ENCODE measurements at places on chromosomes 7 and 10. TPM values are rescaled to one million over a fixed set of nuclear protein-coding genes. Genes with fewer than 3 reads are reported as not detected.

PNLIPRP1 gene
- not detected for polyA plus RNA-seq

SLC35G1 gene
- polyA plus RNA-seq = 4.5 TPM

SPDYE2 gene
- 0.33 TPM for polyA plus RNA-seq

PRRT4 gene
- 0.27 TPM for polyA plus RNA-seq

BEND7 gene
- polyA plus RNA-seq = not detected

DNA sequence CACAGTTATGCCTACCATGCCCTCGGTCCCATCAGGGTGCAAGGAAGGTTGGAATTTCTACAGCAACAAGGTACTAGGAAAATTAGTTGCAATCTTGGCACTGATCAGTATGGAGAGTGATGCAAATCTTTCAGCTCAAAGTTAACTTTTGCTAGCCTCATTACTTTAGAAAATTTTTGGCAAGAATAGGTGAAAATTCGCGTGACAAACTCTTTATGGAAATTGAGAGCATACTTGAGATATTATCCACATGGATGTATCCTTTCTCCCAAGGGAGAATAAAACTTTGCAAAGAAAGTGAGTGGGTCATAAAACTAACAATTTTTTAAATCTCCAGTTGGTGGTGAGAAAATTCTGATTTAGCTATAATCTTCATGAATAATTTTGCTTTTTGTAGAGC, 71.1 kb upstream of the SLC39A12 start:
- DNase-seq = no peak

GRCh38 chr7:125383324-125383723, 453.7 kb upstream of the POT1 start:
- DNase-seq = no peak

GRCh38 chr7:23791721-23792120, 81.7 kb downstream of the STK31 start:
- no peak for DNase-seq

DNA sequence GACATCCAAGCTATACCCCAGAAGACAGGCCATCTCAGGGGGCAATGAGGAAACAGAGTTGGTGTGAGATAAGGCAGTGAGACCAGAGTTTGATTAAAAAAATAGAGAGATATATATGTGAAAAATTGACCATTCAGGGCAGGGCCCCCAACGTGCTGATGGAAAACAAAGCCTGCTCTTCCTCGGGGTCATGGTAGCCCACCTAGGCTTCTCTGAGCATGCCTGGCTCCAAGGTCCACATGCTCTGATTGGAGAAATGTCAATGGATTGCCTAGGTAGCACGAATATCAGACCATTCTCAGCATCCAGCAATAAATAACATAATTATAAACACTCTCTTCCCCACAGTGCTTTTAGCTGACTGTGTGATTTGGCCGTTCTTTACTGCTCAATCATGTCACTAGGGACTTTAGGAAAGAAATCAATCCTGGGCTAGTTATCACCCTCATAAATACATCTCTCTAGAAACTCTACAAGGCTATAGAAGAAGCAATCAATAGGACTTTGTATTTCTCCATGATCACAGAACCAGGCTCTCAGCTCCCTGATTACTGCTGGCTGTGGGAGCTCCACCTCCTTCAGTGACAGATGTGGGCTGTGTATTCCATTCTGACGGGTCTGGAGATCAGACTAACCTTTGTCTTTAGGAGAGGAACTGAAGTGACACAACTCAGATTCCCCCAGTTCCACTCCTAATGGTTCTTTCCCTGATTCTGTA, 766.4 kb downstream of the GRID1 start:
- no peak for DNase-seq

DNA sequence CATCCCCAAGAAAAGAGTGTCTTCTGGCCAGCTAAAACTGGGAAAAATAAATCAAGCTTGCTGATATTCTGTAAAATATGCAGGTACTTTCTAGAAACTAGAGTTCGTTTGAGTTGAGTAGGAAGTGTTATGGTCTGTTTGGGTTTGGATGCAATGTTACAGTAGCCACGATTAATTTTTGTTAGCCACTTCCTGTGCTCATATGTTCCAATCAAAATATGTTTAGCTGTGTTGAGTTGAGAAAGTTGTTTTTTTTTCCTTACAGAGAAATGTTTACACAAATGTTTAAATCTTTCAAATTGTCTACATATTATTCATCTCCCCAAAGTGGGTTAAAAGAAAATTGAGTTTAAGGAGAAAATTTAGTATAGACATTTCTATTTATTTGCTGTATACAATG, 11.3 kb upstream of the LAMB1 start:
- DNase-seq = no peak

DNA sequence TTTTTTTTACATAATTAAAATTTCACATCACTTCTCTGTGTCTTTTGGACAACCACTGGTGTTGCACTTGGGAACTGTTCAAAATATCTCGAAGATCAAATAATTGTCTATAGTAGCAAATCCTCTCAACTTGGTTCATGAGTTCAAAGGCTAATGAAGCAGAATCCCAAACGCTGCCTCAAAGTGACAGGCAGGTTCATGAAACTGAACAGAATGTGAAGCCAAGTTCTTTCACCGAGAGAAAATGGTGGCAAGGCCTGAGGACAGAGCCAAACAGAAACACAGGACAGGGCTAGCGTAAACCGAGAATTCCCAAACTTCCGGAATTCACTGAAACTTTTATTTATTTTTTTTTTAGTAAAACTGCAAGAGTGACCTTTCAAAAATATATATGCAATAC, 21.1 kb downstream of the SMURF1 start:
- DNase-seq = no peak

- DNase-seq = no peak
Observed at GRCh38 chr10:59073456-59074053, 102.9 kb upstream of the PHYHIPL start.

GRCh38 chr10:92756201-92757065, 66.7 kb downstream of the HHEX start:
- DNase-seq = no peak

DNA sequence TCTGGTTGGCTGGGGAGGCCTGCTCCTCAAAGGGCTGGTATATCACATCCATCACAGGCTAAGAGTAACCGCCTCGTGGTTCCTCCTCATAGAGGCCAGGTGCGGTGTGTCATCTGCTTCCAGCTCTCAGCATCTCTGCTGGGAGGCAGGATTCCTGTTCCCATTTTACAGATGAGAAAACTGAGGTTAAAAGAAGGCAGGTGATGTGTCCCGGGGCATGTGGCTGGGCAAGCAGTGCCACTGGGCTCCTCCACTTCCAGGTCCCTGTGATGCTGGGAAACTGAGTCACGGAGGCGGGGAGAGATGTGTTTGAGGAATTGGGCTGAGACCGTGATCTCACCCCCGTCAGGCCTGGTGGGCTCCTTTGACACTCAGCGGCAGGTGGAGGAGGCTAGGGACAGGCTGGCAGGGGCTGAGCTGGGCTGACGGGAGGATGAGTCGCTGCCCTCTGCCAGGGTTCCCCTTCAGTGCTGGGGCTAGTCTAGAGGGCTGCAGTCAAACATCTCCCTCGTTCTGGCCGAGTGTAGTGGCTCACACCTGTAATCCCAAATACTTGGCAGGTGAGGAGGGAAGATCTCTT, 9.4 kb downstream of the ARPC1B start:
- no peak for DNase-seq

GRCh38 chr10:117175215-117175900, 21.9 kb upstream of the KCNK18 start:
- no peak for DNase-seq

DNA sequence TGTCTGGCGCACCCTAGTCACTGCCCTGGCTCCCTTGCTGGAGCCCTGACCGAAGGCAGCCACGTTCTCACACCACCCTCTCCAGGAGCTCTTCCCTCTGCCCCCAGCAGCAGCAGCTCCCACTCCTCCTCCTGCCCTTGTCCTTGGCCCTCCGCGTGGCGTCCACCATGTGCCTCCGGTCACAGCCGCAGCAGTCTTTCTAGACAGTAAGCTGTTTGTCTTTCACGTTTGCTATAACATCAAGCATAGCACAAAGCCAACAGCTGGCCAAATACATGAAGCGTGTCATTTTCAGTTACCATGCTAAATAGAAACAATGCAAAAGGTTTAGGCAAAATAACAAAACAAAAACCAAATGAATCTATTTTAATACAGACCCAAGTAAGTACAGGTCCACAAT, 3.3 kb downstream of the PITRM1 start:
- DNase-seq = no peak

GRCh38 chr7:28203508-28204240, 23.1 kb upstream of the JAZF1 start:
- DNase-seq = no peak

DNA sequence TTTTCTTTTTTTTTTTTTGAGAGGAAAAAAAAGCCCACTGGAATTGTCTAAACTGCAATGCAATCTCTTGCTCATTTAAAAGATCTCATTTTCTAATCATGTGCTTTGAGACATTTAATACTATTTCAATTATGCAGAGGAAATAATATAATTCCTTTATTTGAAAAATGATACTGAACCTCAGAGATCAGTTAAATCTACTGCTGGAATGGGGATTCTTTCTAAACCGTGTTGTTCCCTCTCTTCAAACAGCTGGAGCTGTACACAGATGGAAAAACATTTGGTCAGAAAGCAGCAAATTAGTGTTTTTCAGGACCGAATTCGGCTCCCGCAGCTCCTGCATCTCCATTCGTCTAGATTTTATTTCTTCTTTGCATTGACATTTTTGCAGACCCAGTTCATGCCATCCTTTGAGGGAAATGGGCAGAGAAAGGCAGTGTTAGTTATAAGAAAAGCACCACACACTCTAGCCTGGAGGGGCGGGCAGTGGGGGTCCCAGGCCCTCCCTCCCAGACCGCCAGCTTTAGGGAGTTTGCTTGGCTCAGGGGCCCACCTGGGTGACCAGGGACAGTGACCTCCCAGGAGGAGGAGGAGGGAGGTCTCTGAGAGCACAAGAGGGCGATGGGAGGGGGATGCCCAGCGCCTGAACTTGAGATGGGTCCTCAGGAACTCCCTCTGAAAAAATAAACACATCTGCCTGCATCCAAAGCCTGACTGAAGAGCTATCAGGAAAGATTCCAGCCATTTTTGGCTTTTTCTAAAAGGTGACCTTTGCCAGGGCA, 32.4 kb downstream of the TRIM8 start:
- DNase-seq = no peak

Measured in naive thymus-derived CD4-positive, alpha-beta T cell (primary cell).